ENCODE measurements at places on chromosomes 12 and 14.

- no peak for DNase-seq
These were observed 49.6 kb downstream of the BMAL2 start for GRCh38 chr12:27382171-27382795.

DNA sequence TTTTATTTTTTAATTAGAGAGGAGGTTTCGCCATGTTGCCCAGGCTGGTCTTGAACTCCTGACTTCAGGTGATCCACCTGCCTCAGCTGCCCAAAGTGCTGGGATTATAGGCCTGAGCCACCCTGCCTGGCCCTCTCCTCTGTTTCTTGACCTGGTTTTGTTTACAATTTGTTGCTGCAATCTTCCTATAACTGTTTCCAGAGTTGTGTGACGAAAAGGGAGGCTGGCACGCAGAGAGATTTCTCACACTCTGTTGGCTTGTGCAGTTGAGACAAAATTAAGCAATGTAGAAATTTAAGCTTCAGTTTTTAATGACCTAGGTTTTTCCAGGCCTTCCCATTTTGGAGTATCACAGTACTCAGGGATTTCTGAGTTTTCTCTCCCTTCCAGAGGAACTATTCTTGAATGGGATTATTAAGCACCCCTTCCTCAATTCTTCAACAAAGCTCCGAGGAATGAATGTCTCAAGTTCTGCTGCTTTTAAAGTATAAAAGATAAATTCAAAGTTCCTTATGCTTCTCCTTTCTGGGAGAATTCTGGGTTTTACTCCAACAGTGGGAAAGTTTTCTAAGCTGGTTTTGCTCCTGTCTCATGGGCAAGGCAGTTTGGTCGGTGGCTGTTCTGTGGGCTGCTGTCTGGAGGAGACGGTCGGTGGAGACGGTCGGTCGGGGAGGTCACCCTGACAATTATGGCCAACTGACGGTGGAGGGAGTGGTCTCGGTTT is 20.4 kb upstream of the FOS start:
- DNase-seq, result no peak

GRCh38 chr12:28027947-28028724 is 55.6 kb upstream of the PTHLH start:
- no peak for DNase-seq

GRCh38 chr12:26786865-26787514 is 46.0 kb downstream of the ITPR2 start:
- no peak for DNase-seq

DNA sequence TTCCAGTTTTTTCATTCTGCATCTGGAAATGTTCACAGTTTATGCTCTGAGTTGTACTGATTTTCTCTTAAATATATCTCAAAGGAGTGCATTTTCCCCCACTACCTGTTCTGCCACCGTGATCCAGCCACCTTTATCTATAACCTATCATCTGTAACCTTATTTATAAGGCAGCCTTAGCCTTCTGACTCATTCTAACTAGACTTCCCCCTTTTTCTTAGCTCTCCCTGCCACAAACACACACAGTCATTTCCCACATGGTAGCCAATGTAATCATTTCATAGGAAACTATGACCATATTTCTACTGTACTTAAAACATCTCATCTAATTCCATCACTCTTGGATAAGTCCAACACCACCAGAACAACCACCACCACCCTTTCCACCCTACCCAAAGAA is 10.8 kb upstream of the GYS2 start:
- DNase-seq, result no peak

GRCh38 chr14:98503086-98503815 is 768.7 kb downstream of the BCL11B start:
- DNase-seq, result no peak

DNA sequence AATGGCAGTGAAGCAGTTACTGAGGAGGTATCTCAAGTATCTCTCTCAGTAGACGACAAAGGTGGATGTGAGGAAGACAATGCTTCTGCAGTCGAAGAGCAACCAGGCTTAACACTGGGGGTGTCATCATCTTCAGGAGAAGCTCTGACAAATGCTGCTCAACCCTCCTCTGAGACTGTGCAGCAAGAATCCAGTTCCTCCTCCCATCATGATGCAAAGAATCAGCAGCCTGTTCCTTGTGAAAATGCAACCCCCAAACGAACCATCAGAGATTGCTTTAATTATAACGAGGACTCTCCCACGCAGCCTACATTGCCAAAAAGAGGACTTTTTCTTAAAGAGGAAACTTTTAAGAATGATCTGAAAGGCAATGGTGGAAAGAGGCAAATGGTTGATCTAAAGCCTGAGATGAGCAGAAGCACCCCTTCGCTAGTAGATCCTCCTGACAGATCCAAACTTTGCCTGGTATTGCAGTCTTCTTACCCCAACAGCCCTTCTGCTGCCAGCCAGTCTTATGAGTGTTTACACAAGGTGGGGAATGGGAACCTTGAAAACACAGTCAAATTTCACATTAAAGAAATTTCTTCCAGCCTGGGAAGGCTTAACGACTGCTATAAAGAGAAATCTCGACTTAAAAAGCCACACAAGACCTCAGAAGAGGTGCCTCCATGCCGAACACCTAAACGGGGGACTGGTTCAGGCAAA is 216.6 kb downstream of the AKAP6 start:
- no peak for DNase-seq

- DNase-seq, result no peak
These were observed 400.5 kb upstream of the CCDC196 start for GRCh38 chr14:66085665-66086064.

- no peak for DNase-seq
These were observed 82.6 kb downstream of the LRRC74A start for GRCh38 chr14:76908834-76909233.

DNA sequence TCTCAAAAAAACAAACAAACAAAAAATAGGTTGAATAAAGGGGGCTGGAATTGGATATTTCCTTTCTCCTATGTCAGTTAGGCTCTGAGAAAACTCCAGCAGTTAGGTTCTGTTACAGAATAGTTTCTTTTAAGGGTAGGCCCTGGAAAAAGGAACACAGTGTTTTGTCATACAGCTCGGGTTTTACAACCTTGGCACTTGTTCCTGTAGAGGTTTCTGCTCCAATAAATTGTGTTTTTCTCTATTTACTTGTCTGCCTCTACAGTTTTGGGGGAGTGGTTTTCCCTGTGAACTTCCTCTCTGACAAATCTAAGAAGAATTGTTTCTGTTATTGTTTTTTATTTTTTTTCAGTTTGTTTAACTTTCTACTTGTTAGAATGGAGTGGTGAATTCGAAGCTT is 167.6 kb downstream of the ACSS3 start:
- DNase-seq, result no peak

DNA sequence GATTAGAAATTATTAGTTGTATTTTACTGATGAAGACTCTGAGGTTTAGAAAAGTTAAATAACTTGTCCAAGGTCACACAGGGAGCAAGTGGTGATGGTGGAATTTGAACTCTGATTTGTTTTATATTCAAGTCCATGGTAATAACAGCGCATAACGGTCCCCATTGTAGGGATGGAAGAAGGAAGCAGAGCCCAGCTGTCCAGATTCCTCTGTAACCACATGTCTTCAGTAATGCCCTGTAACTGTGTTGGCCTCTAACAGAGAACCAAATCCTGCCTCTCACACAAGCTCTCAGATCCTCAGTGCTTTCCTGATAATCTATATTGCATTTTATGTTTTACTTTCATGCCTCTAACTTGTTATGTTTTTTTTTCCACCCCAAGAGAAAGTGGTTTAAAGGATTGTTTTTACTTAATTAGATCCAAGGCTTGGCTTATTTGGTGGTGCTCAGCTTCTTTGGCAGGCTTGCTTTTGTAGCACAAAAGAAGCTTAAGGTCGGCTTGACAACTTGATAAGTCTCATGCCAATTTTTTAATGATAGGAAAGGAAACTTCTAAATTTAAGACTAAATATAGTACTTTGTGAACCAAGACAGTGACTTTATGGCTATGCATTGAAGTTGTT is 105.1 kb upstream of the SEL1L start:
- no peak for DNase-seq

Data from activated gamma-delta T cell (primary cell).